Umbilical cord (tissue), 2 donors: ENCODE measurements at places on chromosomes 2 and 18.

- DNase-seq: no peak
These were observed 313.1 kb downstream of the PDE11A start for GRCh38 chr2:177759443-177759842.

- peak; percentile 92 for DNase-seq
These were observed 108.8 kb downstream of the B3GNT2 start for GRCh38 chr2:62304429-62305417.

- peak; percentile 63 for DNase-seq
These were observed 269.3 kb upstream of the ID2 start for GRCh38 chr2:8412586-8412985.

- DNase-seq: no peak
These were observed 155.3 kb downstream of the DDX1 start for GRCh38 chr2:15746703-15747550.

DNA sequence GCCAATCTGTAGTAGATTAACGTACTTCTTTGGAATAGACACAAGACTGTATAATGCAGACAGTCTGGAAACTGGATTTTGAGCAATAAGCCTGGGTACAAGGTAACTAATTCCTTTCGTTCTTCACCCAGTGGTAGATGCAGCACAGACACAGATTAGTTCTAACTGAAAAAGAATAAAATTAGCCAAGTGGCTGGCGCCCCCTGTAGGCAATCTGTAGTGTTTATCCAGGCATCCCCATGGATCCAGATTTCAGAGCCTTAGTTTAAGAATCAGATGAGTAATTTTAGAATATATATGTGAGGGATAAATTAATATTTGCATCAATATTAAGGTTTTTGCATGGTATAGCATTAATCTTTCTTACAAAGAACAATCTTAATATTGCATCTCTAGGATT lies 563.9 kb downstream of the DCC start:
- peak; percentile 3 for DNase-seq

GRCh38 chr2:170466632-170467031 lies 248.5 kb upstream of the SP5 start:
- no peak for DNase-seq

DNA sequence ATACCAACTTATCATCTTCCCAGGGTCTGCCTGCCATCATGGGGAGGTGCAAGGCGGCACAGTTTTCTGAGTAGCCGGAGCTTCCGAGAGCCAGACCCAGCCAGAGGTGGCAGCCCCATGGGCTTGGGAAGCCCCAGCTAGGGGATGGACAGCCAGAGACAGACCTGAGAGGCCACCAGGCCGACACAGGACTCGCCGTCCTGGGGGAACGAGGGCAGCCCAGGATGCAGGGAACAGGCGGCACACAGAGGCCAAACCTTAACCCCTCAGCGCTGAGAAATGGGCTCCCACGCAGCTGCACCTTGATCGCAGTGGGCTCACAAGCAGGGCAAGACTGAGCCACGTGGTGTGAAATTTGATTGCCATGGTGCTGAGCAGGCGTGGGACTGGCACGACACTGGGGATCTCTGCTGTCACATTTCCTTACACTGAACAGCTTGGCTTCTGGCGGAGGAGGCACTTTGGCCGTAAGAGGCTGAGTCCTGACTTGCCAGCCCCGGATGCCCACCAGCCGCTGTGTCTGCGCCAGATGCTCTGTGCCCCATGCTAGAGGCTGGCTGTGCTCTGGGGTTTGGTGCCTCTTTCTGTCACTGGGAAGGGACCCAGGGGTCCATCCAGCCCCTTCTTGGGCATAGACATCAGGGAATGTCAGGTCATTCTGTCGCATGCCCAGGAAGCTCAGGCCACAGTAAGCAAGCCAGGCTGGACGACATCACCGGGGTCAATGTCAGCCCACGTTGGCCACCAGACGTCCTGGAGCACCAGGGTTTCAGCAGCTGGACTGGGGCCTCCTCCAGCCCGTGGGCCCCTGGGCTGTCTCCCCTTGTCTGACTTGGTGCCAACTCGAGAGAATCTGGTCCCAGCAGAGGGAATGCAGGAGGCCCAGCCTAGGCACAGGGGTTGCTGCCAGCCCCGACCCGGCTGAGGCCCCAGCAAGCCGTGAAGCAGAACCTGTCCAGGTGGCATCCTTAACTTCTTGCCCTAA lies 312.1 kb upstream of the MYT1L start:
- no peak for DNase-seq
